Uterus (tissue), 4 donors: ENCODE measurements at places on chromosomes 3 and 15.

- peak overlapping the region; percentile 13 for H3K27ac ChIP-seq
- H3K27me3 ChIP-seq = no peaks in the 10 kb centered on the region
- no peak overlapping the region for H3K4me3 ChIP-seq
- peak; percentile 37 for DNase-seq
Observed at GRCh38 chr3:30544812-30545211, 61.6 kb upstream of the TGFBR2 start.

DNA sequence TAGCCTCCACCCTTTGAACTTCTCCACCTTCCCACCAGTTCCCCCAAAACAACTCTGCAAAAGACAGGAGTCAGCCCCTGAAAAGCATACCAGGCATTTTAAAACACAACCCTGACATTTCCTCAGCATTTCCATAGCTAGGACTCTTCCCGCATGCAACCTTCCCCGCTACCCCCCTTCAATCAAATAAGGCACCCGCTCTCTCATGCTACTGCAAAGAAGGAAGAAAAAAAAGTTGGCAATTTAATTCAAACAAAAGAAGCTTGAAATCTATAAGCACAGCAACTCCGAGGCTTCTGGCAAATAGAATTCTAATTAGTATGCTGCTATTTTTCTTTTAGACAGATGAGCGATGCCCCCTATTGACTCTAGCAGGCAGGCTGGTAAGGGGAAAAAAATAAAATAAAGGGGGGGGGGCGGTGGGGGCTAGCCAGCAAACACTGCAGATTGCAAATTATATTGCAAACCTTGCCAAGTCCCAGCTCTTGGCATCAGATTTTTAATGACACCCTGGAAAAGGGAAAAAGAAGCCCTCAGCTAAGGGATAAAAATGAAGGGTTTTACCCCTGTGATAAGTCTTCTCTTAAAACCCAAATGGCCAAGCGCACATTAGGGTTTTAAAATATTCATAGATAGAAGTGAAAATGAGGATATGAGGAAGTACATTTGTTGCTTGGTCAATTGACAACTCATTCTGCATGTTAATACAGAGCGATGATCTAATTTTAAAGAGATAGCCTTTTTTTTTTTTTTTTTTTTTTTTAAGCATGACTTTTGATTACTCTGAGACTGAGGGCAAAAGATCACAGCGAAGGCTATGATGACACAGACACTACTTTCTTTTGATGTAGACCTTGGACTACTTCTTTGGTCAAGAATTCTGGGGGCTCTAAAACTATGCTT, 255.2 kb downstream of the NR2F2 start:
- H3K36me3 ChIP-seq = no peaks in the 10 kb centered on the region
- no peak overlapping the region for H3K27ac ChIP-seq
- DNase-seq = no peak
- H3K4me3 ChIP-seq = no peak overlapping the region

GRCh38 chr3:71104121-71104541, 479.4 kb downstream of the FOXP1 start:
- H3K4me1 ChIP-seq = no peaks in the 10 kb centered on the region
- H3K27ac ChIP-seq = no peak overlapping the region
- no peak overlapping the region for H3K4me3 ChIP-seq
- H3K27me3 ChIP-seq = no peaks in the 10 kb centered on the region
- DNase-seq = no peak
- H3K36me3 ChIP-seq = no peaks in the 10 kb centered on the region

- DNase-seq = no peak
- H3K27me3 ChIP-seq = no peaks in the 10 kb centered on the region
- no peaks in the 10 kb centered on the region for H3K4me1 ChIP-seq
- no peaks in the 10 kb centered on the region for H3K36me3 ChIP-seq
- H3K4me3 ChIP-seq = no peak overlapping the region
- H3K27ac ChIP-seq = no peak overlapping the region
Observed at GRCh38 chr15:53963801-53964200, 14.4 kb upstream of the UNC13C start.

DNA sequence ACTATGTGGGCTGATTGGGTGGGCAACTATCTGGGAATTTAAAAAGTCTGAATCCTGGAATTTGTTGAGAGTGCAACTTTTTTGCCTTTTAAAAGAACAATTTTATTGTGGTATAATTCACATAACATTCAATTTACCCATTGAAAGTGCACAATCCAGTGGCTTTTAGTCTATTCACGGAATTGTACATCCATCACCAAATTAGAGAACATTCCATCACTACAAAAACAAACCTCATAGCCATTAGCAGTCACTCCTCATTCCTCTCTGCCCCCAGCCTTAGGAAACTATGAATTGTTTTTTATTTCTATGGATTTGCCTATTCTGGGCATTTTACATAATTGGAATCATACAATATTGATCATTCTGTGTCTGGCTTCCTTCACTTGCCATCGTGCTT, 101.8 kb upstream of the ALDH1A3 start:
- H3K27me3 ChIP-seq = no peaks in the 10 kb centered on the region
- H3K4me1 ChIP-seq = no peaks in the 10 kb centered on the region
- H3K4me3 ChIP-seq = no peak overlapping the region
- no peaks in the 10 kb centered on the region for H3K36me3 ChIP-seq
- no peak for DNase-seq

DNA sequence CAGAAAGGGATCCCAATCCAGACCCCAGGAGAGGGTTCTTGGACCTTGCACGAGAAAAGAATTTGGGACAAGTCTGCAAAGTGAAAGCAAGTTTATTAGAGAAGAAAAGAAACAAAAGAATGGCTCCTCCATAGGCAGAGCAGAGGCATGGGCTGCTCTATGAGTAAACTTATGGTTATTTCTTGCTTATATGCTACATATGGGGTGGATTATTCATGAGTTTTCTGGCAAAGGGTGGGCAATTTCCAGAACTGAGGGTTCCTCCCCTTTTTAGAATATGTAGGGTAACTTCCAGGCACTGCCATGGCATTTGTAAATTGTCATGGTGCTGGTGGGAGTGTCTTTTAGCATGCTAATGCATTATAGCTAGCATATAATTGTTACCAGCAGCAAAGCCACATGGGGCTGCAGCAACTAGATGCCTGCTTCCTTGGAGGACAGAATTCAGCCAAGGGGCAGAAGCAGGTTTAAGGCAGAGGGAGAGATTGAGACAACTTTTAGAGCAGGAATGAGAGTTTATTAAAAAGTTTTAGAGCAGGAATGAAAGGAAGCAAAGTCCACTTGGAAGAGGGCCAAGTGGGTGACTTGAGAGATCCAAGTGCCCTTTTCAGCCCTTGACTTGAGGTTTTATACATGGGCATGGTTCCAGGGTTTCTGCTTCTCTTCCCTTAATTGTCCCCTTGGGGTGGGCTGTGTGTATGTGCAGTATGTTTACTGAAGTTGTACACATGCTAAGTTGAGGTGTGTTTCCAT, 41.3 kb downstream of the METTL6 start:
- no peaks in the 10 kb centered on the region for H3K36me3 ChIP-seq
- no peaks in the 10 kb centered on the region for H3K4me1 ChIP-seq
- H3K27ac ChIP-seq = no peak overlapping the region
- no peak overlapping the region for H3K4me3 ChIP-seq

DNA sequence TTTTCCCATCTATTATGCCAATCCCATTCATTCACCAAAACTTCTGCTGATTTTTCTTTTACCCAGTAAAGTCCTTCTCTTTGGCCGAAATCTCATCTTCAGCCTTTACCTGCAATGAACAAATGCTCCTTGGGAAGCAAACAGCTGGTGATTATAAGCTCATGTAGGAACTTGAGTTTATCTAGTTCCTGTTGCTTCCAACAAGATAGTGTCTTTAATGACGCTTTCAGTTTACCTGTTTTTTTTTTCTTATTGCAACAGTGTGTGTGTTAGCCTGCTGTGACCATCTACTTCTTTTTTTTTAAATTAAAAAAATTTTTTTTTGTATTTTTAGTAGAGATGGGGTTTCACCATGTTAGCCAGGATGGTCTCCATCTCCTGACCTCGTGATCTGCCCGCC, 156.0 kb downstream of the CD47 start:
- H3K27me3 ChIP-seq = no peaks in the 10 kb centered on the region
- no peak overlapping the region for H3K4me3 ChIP-seq
- H3K4me1 ChIP-seq = no peaks in the 10 kb centered on the region
- no peak overlapping the region for H3K27ac ChIP-seq
- no peak for DNase-seq

DNA sequence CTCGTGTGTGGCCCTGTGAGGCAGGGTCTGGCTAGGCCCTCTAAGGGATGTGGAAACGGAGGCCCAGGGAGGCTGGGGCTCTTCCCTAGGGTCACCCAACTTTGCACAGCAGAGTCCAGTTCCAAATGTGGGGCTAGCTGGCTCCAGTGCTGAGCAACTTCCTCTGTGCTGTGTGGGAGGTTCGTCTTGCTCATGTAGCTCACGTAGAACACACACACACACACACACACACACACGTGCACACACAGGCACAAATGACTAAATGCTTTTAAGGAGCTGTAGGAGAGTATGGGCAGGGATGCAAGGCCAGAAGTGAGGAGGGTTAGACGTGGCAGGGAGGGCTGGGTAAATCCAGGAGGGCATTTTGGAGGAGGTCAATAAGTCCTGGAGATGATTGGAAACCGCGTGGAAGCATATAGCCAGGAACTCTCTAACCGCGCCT, 213.8 kb downstream of the RPLP1 start:
- no peak for DNase-seq
- H3K27ac ChIP-seq = no peak overlapping the region
- no peaks in the 10 kb centered on the region for H3K27me3 ChIP-seq
- no peaks in the 10 kb centered on the region for H3K36me3 ChIP-seq
- no peak overlapping the region for H3K4me3 ChIP-seq

DNA sequence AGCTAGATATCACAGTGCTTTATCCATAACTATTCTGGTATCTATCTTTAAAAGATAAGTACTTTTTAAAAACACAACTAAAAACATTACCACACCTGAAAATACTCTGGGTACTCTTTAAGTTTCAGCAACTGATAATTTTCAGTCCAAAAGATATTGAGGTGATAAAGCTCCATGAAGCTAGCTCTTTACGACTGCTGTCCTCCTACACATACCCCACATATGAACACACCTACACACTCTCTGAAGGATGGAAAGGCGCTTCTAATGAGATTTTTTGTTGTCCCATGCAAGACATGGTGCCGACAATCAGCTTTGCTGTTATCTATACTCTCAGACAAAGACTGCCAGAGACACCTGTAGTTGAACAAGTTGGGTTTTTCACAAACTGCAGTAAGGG, 19.1 kb upstream of the TM4SF4 start:
- no peaks in the 10 kb centered on the region for H3K27me3 ChIP-seq
- DNase-seq = no peak
- no peaks in the 10 kb centered on the region for H3K36me3 ChIP-seq
- no peak overlapping the region for H3K27ac ChIP-seq

GRCh38 chr3:101325393-101326134, 5.2 kb upstream of the IMPG2 start:
- H3K36me3 ChIP-seq = no peaks in the 10 kb centered on the region
- no peak overlapping the region for H3K4me3 ChIP-seq
- H3K4me1 ChIP-seq = no peaks in the 10 kb centered on the region
- DNase-seq = no peak
- no peaks in the 10 kb centered on the region for H3K27me3 ChIP-seq
- no peak overlapping the region for H3K27ac ChIP-seq

GRCh38 chr3:65732051-65732935, 306.4 kb downstream of the MAGI1 start:
- no peak overlapping the region for H3K27ac ChIP-seq
- H3K27me3 ChIP-seq = no peaks in the 10 kb centered on the region
- no peak overlapping the region for H3K4me3 ChIP-seq
- H3K4me1 ChIP-seq = no peaks in the 10 kb centered on the region

GRCh38 chr15:94075349-94075748, 156.0 kb upstream of the MCTP2 start:
- no peak overlapping the region for H3K4me3 ChIP-seq
- no peaks in the 10 kb centered on the region for H3K4me1 ChIP-seq
- peak overlapping the region; percentile 80 for H3K27ac ChIP-seq
- H3K36me3 ChIP-seq = no peaks in the 10 kb centered on the region
- H3K27me3 ChIP-seq = no peaks in the 10 kb centered on the region
- DNase-seq = peak; percentile 95

DNA sequence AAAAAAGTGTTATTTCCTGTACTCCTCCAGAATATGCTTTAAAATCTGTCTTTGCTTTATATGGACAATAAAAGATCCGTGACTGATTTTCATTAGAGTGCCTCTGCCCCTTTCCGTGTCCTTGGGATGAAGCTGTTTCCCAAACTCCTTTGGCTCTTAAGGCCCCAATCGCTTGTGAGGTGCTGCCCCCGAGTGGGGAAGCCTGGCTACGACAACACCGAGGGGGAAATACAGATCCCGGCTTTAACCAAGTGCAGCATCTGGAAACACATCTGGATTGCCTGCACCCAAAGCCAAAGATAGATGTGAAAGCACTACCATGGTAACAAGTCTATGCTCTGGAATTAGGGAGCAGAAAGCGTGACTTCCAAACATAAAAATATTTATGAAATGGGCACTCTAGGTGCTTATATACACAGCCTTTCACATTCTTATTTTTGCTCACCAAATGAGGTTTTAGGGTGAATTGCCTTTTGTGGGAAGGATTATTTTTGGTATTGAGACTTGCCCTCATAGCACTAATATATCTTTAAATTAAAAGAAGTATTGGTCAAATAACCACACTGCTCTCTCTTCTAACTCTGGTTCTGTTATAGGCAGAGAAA, 40.6 kb upstream of the ADCY5 start:
- peak overlapping the region; percentile 57 for H3K27ac ChIP-seq
- no peaks in the 10 kb centered on the region for H3K36me3 ChIP-seq
- H3K27me3 ChIP-seq = no peaks in the 10 kb centered on the region
- DNase-seq = peak; percentile 74
- no peaks in the 10 kb centered on the region for H3K4me1 ChIP-seq

GRCh38 chr3:94525043-94525442, 462.2 kb downstream of the NSUN3 start:
- H3K4me3 ChIP-seq = no peak overlapping the region
- no peak for DNase-seq
- H3K36me3 ChIP-seq = no peaks in the 10 kb centered on the region
- H3K27me3 ChIP-seq = no peaks in the 10 kb centered on the region
- H3K27ac ChIP-seq = no peak overlapping the region
- no peaks in the 10 kb centered on the region for H3K4me1 ChIP-seq

GRCh38 chr15:49875392-49875791, 243.6 kb downstream of the ATP8B4 start:
- peak overlapping the region; percentile 94 for H3K27ac ChIP-seq
- no peak overlapping the region for H3K4me3 ChIP-seq
- no peak for DNase-seq

GRCh38 chr3:132245552-132246142, 71.6 kb upstream of the ACP3 start:
- H3K4me3 ChIP-seq = no peak overlapping the region
- no peaks in the 10 kb centered on the region for H3K36me3 ChIP-seq
- no peaks in the 10 kb centered on the region for H3K4me1 ChIP-seq
- H3K27ac ChIP-seq = no peak overlapping the region
- no peaks in the 10 kb centered on the region for H3K27me3 ChIP-seq

- no peak for DNase-seq
- H3K4me1 ChIP-seq = no peaks in the 10 kb centered on the region
- no peak overlapping the region for H3K4me3 ChIP-seq
- H3K27ac ChIP-seq = no peak overlapping the region
- H3K27me3 ChIP-seq = no peaks in the 10 kb centered on the region
Observed at GRCh38 chr3:71003511-71003910, 580.0 kb downstream of the FOXP1 start.

GRCh38 chr3:38117163-38117716, 19.7 kb downstream of the ACAA1 start:
- no peak overlapping the region for H3K4me3 ChIP-seq
- no peaks in the 10 kb centered on the region for H3K36me3 ChIP-seq
- H3K27me3 ChIP-seq = no peaks in the 10 kb centered on the region
